ENCODE measurements at places on chromosomes 7 and 10.

DNA sequence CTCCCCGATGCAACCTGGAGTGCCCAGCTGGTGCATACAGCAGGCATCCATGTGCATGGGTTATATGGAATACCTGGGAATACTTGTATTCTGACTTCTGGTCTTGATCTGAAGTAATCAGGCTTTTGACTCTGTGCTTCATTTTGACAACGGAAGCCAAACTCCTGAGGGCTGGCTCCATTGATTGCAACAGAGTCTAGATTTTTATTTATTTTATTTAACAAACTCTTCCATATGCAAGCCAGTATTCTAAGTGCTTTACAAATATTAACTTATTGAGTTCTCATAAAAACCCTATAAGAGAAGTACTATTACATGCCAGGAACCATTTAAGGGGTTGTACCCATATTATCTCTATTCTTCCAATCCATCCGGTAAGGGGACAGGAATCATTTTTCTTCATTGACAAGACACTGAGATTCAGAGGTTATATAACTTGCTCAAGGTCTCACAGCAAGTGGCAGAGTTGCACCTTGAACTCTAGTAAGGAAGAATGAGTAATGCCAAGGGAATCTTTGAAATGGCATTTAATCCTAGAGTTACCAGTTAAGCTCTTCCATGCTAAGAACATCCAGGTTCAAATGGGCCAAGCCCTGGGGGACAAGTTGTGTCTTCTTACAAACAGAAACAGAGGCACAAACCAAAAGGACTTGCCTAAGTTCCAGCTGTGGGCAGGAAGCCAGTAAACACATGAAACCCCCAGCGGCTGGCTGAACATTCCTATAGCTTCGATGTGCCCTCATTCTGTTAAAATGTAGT lies 241.0 kb downstream of the WDR11 start:
- DNase-seq, result peak; percentile 74

GRCh38 chr10:82674036-82674435 lies 799.0 kb downstream of the NRG3 start:
- DNase-seq, result no peak

DNA sequence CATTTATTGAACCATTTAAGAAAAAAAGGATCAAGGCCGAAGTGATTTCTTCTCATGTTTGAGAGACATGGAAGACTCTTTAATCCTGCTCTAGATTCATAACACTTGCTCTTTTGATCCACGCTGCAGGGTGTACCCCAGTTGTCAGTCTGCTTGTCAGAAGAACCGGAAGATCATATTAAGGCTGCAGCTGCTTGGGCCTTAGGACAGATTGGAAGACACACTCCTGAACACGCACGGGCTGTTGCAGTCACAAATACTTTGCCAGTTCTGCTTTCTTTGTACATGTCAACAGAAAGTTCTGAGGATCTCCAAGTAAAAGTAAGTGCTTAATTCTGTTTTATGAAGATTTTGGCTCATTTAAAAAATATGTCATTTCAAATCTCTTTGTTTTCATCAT lies 46.3 kb downstream of the SPAG6 start:
- no peak for DNase-seq

GRCh38 chr10:52436664-52437063 lies 122.6 kb downstream of the DKK1 start:
- DNase-seq, result no peak

DNA sequence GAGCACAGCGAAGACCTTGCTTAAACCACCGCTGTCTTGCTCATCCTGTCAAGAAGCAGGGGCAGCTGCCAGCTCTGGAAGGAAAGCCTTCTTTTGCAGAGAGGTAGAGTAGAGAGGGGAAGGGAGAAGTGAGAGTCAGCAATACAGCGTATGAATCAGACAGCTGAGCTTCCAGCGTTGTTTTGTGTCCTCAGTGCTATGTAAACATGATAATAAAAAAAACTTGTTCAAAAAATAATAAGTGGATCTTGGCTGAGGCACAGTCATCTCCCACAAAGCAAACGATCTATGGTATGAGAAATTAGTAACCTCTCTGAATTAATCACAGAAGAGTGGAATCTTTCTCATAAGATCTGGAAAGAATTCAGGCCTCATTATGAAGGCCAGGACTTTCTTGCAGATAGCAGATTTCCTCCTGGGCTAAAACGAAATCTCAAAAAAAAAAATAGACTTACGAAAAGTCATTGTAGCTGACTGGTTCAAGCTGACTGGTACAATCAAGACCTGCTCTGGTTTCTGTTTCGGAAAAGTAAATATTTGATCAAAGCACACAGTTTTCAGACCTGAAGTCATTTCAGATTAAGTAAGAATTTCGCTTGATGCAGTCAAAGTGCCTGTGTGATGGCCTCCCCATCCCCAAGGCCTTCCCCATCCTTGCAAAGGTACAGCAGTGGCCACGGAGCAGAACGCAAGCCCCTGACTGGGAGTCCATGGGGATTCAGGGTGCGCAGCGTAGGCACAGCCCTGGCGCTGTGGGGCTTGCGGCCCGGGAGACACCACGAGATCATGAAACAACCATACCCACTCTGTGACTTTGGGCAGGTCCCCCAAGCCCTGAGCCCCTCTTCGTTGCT lies 29.4 kb downstream of the CHST15 start:
- DNase-seq, result no peak

DNA sequence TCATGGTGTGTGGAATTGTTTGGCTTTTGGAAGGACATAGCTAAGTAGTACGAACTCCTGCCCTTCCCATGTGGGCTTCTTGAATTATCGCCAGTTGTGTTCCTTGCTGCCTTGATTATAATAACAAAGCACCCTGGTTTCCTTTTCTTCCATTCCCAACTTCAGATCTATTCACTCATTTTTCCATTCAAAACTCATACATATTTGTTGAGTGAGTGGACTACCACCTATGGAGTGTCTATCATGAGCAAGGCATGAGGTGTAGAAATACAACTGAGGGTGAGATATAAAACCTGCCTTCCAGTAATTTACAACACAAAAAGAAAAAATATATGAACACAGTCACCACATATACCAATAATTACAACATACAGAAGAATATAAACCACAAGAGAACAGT lies 4.9 kb upstream of the COL17A1 start:
- DNase-seq, result no peak
